Vagina (tissue), 2 donors: ENCODE measurements at places on chromosomes 13 and 19.

DNA sequence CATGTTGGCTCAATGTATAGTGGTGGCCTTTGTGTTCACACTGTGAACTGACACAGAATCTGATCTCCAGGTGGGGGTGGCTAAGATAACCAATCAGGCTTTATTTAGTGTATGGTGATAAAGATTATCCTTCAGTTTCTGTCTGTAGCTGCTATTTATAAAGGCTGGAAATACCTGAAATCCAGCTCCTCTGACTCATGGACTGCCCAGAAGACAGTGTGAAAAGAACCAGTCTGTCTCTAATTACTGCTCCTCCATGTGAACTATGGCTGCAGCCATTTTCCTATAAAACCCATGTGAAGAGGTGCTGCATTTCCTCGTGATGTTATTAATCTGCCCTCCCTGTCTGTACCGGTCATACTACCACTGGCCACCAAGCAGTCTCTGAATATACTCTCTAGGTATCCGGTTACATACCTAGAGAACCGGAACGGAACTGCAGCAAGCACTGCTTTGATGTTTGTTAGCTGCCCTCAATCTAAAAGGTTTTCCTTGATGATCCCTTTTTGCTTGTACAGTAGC lies 238.0 kb downstream of the LHFPL6 start:
- DNase-seq, result no peak

DNA sequence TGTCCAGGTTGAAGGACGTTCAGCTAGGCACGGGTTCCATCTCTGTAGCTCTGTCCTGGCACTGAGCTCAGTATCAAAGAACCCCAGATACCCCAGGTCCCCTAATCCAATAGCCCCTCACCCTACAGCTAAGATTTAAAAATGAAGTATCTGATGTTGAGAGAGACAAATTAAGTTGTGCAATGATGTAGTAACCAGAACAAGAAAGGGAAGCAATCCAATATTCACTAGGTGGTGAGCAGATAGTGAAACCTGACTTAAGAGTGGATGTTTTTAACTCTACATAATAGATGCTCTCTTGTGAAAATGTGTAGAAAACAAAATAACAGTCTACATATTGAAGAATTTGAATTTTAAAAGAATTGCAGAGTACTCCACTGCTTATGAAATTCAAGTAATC lies 1.8 kb downstream of the ACOD1 start:
- no peak for DNase-seq

DNA sequence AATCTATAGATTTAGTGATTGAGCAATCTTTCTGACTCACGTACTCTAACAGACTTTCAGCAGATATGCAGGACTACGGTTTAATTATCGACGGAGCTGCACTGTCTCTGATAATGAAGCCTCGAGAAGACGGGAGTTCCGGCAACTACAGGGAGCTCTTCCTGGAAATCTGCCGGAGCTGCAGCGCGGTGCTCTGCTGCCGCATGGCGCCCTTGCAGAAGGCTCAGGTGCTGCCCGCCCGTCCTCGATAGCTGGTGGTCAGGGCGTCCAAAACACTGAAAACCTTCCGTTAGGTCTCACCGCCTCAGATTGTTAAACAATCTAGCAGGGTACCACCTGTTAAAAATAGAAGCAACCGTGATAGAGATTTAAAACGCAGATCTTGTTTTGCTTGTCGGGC lies 113.2 kb upstream of the MCF2L start:
- no peak for DNase-seq

GRCh38 chr13:25733001-25733491 lies 318.8 kb downstream of the SHISA2 start:
- DNase-seq, result no peak

GRCh38 chr19:3593156-3593555 lies 7.9 kb downstream of the GIPC3 start:
- DNase-seq, result no peak

DNA sequence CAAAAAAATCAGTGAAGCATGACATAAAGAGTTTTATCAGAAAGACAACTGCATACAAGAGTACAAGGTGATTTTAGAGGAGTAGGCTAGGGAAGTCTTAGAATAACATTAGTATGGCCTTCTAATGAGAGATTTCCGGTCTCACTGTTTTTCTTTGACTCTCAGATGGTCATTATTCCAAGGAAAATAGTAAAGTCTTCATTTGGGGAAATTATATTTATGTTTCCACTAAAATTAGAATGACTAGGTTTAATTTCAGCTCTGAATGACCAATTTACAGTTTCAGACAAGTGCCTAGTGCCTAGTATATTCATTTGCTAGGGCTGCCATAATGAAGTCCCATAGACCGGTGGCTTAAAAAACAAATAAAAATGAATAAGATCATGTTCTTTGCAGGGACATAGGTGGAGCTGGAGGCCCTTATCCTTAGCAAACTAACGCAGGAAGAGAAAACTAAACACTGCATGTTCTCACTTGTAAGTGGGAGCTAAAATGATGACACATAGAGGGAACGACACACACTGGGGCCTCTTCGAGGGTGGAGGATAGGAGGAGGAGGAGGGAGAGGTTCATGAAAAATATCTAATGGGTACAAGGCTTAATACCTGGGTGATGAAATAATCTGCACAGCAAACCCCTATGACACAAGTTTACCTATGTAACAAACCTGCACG lies 303.1 kb downstream of the PCDH9 start:
- no peak for DNase-seq

- DNase-seq, result no peak
Observed at GRCh38 chr13:32829269-32829668, 187.0 kb upstream of the KL start.
